ENCODE measurements at places on chromosomes 1 and 21. TPM values are rescaled to one million over a fixed set of nuclear protein-coding genes. Genes with fewer than 3 reads are reported as not detected.

C1orf116 gene
- total RNA-seq, result 0.92 TPM

ACTN2 gene
- total RNA-seq, result 2,697 TPM

F5 gene
- 7.0 TPM for total RNA-seq

GART gene
- 30.7 TPM for total RNA-seq

PPIAL4G gene
- not detected for total RNA-seq

PDZK1IP1 gene
- not detected for total RNA-seq

TFF2 gene
- not detected for total RNA-seq

CRYBG2 gene
- total RNA-seq, result not detected

TTF2 gene
- 19.0 TPM for total RNA-seq
